Upper lobe of left lung (tissue), 6 donors: ENCODE measurements at places on chromosomes 3 and 15. TPM values are rescaled to one million over a fixed set of nuclear protein-coding genes. Genes with fewer than 3 reads are reported as not detected.

Gene SAMMSON
- total RNA-seq: not detected

Gene USP13
- 24.5 TPM for total RNA-seq

Gene RBPMS2
- 2.4 TPM for total RNA-seq

Gene ZIC1
- total RNA-seq: not detected

Gene CFAP100
- total RNA-seq: 55.4 TPM

GRCh38 chr3:141542202-141542969 is 55.6 kb downstream of the RASA2 start:
- no peak for DNase-seq
- H3K36me3 ChIP-seq: peaks cover 18% of the 10 kb centered on the region
- H3K27ac ChIP-seq: no peak overlapping the region
- H3K4me1 ChIP-seq: no peaks in the 10 kb centered on the region

GRCh38 chr3:196792771-196793170 is 53.1 kb downstream of the PAK2 start:
- DNase-seq: no peak
- no peak overlapping the region for H3K4me3 ChIP-seq
- no peak overlapping the region for H3K27ac ChIP-seq

DNA sequence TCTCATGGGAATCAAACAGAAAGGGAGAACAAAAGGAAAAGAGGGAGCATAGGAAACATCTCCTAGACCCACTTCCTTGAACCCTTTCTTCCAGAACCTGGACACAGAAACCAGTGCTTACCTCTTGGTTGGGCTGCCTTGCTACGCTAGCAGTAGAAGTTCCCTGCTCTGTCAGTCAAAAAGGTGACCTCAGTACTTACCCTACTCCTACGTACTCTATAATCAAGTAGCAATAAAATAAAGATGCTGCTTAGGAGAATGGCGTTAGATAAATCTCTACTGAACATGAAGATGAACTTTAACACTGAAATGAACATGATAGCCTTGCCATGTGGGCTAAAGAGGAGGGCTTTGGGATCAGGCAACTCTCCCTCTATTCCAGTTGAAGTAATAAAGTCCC is 7.4 kb downstream of the VEPH1 start:
- H3K27ac ChIP-seq: no peak overlapping the region
- H3K4me3 ChIP-seq: no peak overlapping the region
- DNase-seq: no peak
- H3K4me1 ChIP-seq: no peaks in the 10 kb centered on the region
- H3K36me3 ChIP-seq: no peaks in the 10 kb centered on the region

DNA sequence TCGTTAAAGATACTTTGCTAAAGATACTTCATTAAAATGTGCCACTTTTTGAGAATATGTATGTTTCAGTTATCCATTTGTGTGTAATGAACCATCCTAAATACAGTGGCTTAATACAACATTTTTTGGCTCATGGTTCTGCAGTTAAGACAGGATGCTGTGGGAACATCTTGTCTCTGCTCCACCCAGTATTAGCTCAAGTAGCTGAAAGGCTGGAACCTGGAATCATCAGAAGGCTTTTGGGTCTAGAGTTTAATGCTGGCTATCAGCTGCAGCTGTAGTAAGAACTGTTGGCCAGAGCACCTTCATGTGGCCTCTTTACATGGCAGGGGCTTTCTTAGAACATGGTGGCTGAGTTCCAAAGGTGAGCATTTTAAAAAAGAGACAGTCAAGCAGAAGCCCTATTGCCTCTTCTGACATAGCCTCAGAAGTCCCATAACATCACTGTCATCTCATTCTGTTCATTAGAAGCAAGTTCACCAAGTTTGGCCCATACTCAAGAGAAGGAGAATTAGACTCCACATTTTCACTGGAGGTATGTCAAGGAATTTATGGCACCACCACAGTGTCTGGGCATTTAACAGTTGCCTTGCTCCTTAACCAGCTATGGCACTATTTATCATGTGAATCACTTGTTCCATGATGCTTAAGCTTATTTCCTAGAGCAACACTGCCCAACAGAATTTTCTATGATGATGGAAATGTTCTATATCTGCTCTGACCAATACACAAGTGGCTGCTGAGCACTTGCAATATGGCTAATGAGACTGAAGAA is 70.4 kb upstream of the PDZRN3 start:
- H3K4me3 ChIP-seq: no peak overlapping the region
- no peak overlapping the region for H3K27ac ChIP-seq
- H3K36me3 ChIP-seq: no peaks in the 10 kb centered on the region
- H3K4me1 ChIP-seq: no peaks in the 10 kb centered on the region
- no peaks in the 10 kb centered on the region for H3K27me3 ChIP-seq
- no peak for DNase-seq
